ENCODE measurements at places on chromosomes 4 and X. TPM values are rescaled to one million over a fixed set of nuclear protein-coding genes. Genes with fewer than 3 reads are reported as not detected.

GRCh38 chr4:33625748-33626147 lies 2618.6 kb downstream of the ARAP2 start:
- H3K27me3 ChIP-seq, result no peaks in the 10 kb centered on the region
- no peak overlapping the region for H3K27ac ChIP-seq
- H3K36me3 ChIP-seq, result no peaks in the 10 kb centered on the region

DNA sequence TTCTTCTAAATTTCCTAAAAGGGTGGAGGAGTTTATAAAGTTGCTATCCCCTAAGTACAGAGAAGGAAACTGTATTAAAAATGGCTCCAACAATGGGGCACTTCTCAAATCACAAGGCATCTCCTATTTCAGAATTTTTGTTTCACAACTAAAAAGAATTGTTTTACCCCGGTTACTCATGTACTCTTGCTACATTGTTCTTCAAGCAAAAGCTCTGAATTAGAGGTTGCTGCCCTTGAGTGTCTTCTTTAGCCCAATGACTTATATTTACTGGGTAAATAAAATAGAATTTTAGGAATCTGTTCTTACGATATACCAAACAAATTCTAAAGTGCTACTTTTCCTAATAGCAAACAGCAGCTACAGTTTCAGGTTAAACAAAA lies 67.5 kb downstream of the PPEF2 start:
- no peak overlapping the region for H3K27ac ChIP-seq
- DNase-seq, result no peak
- no peaks in the 10 kb centered on the region for H3K36me3 ChIP-seq
- H3K27me3 ChIP-seq, result no peaks in the 10 kb centered on the region
- H3K4me3 ChIP-seq, result no peak overlapping the region

- no peak for DNase-seq
- H3K4me3 ChIP-seq, result no peak overlapping the region
- H3K27ac ChIP-seq, result no peak overlapping the region
Measured at GRCh38 chr4:136873555-136873954, 658.7 kb downstream of the PCDH18 start.

DNA sequence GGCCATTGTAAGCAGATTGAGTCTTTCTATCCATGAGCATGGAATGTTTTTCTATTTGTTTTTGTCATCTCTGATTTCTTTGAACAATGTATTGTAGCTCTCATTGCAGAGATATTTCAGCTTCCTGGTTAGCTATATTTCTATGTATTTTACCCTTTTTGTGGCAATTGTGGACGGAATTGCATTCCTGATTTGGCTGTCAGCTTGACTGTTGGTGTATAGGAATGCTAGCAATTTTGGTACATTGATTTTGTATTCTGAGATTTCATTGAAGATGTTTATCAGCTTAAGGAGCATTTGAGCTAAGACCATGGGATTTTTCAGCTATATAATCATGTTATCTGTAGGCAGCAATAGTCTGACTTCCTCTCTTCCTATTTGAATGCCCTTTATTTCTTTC lies 154.6 kb downstream of the GUCY2F start:
- H3K4me3 ChIP-seq, result no peak overlapping the region
- no peaks in the 10 kb centered on the region for H3K4me1 ChIP-seq
- no peaks in the 10 kb centered on the region for H3K36me3 ChIP-seq

DNA sequence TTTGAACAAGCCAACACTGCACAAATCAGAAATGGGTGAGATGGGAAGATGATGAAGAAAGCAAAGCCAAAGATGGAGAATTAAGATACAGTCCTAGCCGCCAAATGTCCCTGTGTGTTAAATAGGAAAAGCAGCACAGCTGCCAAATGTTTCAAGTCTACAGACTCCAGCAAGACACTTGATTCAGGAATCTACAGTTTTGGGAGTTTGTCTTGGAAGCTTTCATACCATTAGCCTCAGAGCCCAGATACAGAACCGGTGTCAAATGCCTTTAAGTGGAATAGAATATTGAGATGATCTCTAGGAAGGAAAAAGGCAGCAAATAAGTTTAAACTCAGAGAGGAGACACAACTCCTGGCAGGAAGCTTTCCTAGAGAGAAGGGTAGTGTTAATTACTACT lies 30.3 kb downstream of the OPHN1 start:
- H3K27ac ChIP-seq, result no peak overlapping the region
- no peaks in the 10 kb centered on the region for H3K36me3 ChIP-seq
- no peak overlapping the region for H3K4me3 ChIP-seq

DNA sequence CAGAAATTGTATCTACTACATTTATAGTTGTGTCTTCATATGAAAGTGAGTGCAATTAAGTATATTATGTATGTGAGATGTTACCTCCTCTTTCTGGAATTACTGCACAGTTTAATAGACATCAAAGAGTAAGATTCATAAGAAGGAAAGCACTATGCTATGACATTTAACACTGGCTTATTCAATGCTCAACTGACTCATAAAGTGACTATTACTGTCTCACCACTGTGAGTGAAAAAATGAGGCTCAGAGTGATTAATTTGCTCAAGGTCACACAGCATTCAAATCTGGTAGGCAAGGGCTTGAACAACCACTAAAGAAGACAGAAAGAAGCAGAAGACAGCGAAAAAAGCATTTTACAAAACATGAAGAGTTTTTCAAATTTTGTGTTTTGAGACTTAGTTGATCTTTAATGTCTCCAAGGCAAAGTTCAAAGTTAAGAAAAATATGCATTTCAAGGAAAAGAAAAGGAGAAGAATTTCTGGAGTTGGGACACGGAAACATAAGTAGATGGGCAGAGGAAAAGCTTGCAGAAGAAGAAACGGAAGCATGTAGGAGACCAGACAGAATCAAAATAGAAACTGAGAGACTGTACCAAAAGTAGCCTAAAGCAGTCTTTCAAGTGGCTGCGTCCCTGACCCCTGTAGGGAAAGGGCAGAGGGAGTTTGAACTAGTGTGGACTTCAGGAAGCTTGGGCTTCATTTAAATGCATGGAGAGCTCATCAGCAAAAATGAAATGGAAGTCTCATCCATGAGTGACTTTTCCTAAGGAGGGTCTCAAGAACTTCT lies 66.3 kb downstream of the KCNIP4 start:
- no peaks in the 10 kb centered on the region for H3K36me3 ChIP-seq
- no peak overlapping the region for H3K4me3 ChIP-seq
- H3K27me3 ChIP-seq, result no peaks in the 10 kb centered on the region
- H3K27ac ChIP-seq, result no peak overlapping the region

DNA sequence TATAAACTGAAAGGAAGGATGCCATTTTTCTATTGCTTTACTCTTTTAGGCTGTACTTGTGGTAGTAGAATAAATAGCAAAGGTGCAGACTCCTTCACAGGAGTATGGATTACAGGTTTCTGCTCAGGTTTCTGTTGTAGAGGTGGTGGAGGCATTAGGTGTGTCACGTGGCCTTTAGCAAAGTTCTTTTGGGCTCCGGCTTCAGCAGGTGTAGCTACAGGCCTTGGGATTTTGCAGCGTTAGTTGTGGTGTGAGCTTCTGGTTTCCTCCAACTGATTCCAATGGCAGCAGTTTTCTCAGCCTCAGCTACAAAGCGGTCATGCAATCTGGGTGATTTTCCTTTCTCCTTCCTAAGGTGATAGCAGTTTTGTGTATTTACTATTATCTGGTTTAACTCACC lies 255.8 kb upstream of the GK2 start:
- peaks cover 14% of the 10 kb centered on the region for H3K4me1 ChIP-seq
- H3K27ac ChIP-seq, result no peak overlapping the region
- H3K27me3 ChIP-seq, result no peaks in the 10 kb centered on the region
- no peak overlapping the region for H3K4me3 ChIP-seq

DNA sequence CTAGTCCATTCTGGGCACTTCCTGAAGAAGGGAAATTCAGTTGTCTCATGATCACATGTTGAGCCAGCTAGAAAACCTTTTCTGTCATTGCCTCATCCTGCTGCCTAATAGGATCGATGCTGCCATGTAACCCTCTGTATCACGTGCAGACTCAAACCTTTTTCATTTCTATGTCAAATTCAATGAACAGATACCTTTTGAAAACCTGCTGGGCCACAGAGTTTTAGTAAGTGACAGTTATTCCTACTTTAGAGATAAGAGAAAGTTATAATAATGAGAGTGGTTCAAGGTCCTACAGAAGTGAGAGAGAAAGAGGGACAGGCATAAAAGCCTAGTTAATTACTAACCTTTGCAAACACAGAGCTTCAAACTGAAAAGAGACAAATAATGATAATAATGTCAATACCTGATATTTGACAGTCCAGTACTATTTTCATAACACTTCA lies 46.0 kb downstream of the MAOA start:
- no peak for DNase-seq
- H3K27me3 ChIP-seq, result no peaks in the 10 kb centered on the region
- no peak overlapping the region for H3K4me3 ChIP-seq
- H3K27ac ChIP-seq, result peak overlapping the region; percentile 62

DNA sequence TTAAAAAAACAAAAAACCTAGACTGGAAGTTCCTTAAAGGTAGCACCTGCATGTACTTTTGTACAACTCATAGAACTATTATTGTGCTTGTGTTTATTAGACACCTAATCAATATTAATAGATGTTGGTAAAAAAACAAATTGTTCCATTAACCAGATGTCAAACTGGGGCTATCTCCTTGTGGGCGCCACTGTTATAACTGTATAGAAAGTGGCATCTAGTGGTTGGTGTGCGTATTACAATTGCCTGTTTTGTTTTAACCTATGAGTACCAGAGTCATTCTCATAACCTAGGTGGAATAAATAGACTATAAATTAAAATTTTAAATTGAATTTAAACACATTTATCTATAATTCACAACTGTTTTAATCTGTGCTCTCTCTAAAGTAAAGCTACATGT lies 97.4 kb downstream of the COL4A5 start:
- peak overlapping the region; percentile 17 for H3K27ac ChIP-seq
- no peak for DNase-seq
- H3K4me1 ChIP-seq, result no peaks in the 10 kb centered on the region
- no peaks in the 10 kb centered on the region for H3K27me3 ChIP-seq
- H3K4me3 ChIP-seq, result no peak overlapping the region

GRCh38 chrX:132533409-132533808 lies 44.6 kb upstream of the MBNL3 start:
- no peaks in the 10 kb centered on the region for H3K4me1 ChIP-seq
- H3K4me3 ChIP-seq, result no peak overlapping the region
- DNase-seq, result no peak
- no peak overlapping the region for H3K27ac ChIP-seq
- no peaks in the 10 kb centered on the region for H3K36me3 ChIP-seq

- no peak overlapping the region for H3K4me3 ChIP-seq
- DNase-seq, result no peak
- H3K27ac ChIP-seq, result peak overlapping the region; percentile 14
- H3K36me3 ChIP-seq, result no peaks in the 10 kb centered on the region
- H3K4me1 ChIP-seq, result no peaks in the 10 kb centered on the region
Measured at GRCh38 chr4:140807491-140808252, 51.5 kb upstream of the TBC1D9 start.

DNA sequence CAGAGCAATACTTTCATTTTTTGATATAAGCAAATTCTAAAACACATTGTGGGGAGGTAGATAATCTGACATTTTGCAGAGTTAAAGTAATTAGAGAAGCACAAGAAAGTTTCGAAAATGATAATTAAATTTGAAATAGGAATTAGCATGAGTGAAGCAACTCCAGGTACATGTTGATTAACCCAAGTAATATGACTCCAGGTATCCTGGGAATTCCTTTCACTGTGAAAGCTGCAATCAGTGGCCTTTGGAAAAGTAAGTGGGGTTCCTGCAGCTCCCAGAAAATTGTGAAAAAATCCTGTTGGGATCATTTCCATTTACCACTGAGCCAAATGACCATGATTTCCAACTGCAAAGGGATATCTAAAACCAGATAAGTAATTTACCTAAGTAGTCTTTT lies 26.0 kb upstream of the CXCL2 start:
- DNase-seq, result no peak
- peaks cover 4% of the 10 kb centered on the region for H3K4me1 ChIP-seq
- no peaks in the 10 kb centered on the region for H3K27me3 ChIP-seq
- no peaks in the 10 kb centered on the region for H3K36me3 ChIP-seq

GRCh38 chr4:27934871-27935270 lies 1074.2 kb downstream of the STIM2 start:
- no peaks in the 10 kb centered on the region for H3K4me1 ChIP-seq
- no peak overlapping the region for H3K4me3 ChIP-seq
- H3K27me3 ChIP-seq, result no peaks in the 10 kb centered on the region
- no peak for DNase-seq

DNA sequence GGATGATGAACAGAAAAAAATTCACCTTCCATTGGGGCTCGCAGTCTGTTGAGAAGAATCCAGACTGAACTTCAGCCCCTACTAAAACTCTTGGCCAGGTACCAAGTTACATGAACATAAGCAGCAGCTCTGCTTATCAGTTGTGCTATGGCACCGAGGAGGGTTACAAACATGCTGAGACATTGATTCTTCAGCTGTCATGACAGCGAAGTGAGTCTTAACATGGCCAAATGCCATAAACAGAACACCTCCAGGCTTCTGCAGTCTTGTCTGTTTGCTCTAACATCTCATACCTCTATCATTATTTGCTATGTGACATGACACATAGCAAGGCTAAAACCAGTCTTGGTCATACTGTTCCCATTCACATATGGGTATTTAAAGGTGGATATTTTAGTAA lies 521.5 kb downstream of the GRID2 start:
- DNase-seq, result no peak
- no peak overlapping the region for H3K27ac ChIP-seq
- H3K4me3 ChIP-seq, result no peak overlapping the region

GRCh38 chrX:114619874-114620273 lies 36.0 kb downstream of the HTR2C start:
- H3K36me3 ChIP-seq, result no peaks in the 10 kb centered on the region
- no peaks in the 10 kb centered on the region for H3K4me1 ChIP-seq
- no peak for DNase-seq

GRCh38 chr4:9937078-9937477 lies 84.2 kb downstream of the SLC2A9 start:
- no peak for DNase-seq
- H3K27ac ChIP-seq, result no peak overlapping the region
- H3K27me3 ChIP-seq, result no peaks in the 10 kb centered on the region
- H3K36me3 ChIP-seq, result no peaks in the 10 kb centered on the region
- no peaks in the 10 kb centered on the region for H3K4me1 ChIP-seq

- H3K4me1 ChIP-seq, result no peaks in the 10 kb centered on the region
- no peak overlapping the region for H3K27ac ChIP-seq
- no peaks in the 10 kb centered on the region for H3K27me3 ChIP-seq
- H3K36me3 ChIP-seq, result peaks cover 59% of the 10 kb centered on the region
- DNase-seq, result no peak
Measured at GRCh38 chr4:78581618-78582017, 30.0 kb downstream of the ANXA3 start.

GRCh38 chr4:3832536-3833220 lies 66.5 kb downstream of the ADRA2C start:
- no peaks in the 10 kb centered on the region for H3K36me3 ChIP-seq
- H3K27me3 ChIP-seq, result peaks cover 49% of the 10 kb centered on the region
- H3K27ac ChIP-seq, result no peak overlapping the region
- no peak overlapping the region for H3K4me3 ChIP-seq
- H3K4me1 ChIP-seq, result peaks cover 6% of the 10 kb centered on the region

ZNF674 gene
- total RNA-seq, result 5.0 TPM

BMX gene
- 2.9 TPM for total RNA-seq

GLOD5 gene
- not detected for total RNA-seq

ITM2A gene
- total RNA-seq, result 62.8 TPM

CXCR3 gene
- total RNA-seq, result 0.83 TPM

GDPD2 gene
- total RNA-seq, result not detected

LDB2 gene
- total RNA-seq, result 16.2 TPM

CENPVL1 gene
- not detected for total RNA-seq

KLHL15 gene
- 13.9 TPM for total RNA-seq

VCX2 gene
- total RNA-seq, result not detected

AR gene
- total RNA-seq, result 4.2 TPM

GRIA2 gene
- total RNA-seq, result 0.06 TPM

HMGN5 gene
- total RNA-seq, result 16.2 TPM
